ENCODE measurements at places on chromosomes 5 and 9.

- no peak for DNase-seq
Observed at GRCh38 chr9:109629615-109630014, 131.5 kb upstream of the PTPN3 start.

GRCh38 chr5:78974011-78974410 lies 11.1 kb downstream of the ARSB start:
- DNase-seq, result no peak

GRCh38 chr9:14366076-14366475 lies 52.1 kb upstream of the NFIB start:
- no peak for DNase-seq

- DNase-seq, result no peak
Observed at GRCh38 chr5:116296335-116297072, 211.7 kb downstream of the COMMD10 start.

GRCh38 chr9:89410641-89411350 lies 87.1 kb downstream of the SEMA4D start:
- DNase-seq, result peak; percentile 85

DNA sequence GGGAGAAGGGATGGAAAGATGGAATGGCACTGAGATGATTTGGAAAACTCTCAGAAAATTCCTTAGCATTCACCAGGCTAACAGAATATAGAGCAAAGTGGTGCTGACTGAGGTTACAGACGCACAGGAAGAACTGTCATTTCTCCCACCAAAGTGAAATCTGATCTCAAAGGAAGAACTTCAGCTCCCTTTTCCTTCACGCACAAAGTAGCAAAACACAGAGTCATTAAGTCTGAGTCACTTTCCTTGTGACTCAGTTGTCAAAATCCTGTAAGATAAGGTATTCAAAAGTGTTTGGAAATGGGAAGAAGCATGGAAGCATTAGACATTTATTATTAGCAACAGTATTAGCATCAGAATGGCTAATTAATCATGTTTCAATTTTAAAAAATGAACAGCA lies 11.7 kb downstream of the MPDZ start:
- no peak for DNase-seq

GRCh38 chr9:85984457-85984856 lies 43.5 kb downstream of the NAA35 start:
- no peak for DNase-seq

- peak; percentile 51 for DNase-seq
Observed at GRCh38 chr9:127980060-127980705, 606 bp downstream of the EEIG1 start.

DNA sequence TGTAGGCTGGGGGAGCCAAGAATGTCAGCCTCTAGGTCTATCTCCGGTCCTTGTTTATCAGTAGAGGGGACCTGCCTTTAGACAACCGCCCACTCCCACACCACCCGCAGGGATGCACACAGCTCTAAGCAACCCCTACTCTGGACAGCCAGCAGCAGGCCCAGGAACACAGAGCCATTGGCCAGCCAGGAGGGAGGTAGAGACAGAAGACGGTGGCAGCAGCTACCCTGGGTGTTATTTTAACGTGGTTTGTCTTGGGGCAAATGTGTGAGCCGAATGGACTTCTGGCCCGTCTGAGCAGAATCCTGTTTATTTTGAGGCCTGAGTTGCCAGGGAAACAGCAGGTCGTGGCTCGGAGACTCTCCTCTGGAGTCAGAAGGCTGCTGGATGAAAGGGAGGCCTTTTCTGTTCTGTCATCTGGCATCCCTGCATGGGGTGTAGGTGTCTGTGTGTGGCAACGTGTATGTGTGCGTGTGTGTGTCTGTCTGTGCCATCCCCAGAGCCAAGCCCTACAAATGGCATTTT lies 382 bp upstream of the FGF1 start:
- DNase-seq, result no peak

GRCh38 chr5:172010278-172010677 lies 3.8 kb upstream of the FBXW11 start:
- no peak for DNase-seq

DNA sequence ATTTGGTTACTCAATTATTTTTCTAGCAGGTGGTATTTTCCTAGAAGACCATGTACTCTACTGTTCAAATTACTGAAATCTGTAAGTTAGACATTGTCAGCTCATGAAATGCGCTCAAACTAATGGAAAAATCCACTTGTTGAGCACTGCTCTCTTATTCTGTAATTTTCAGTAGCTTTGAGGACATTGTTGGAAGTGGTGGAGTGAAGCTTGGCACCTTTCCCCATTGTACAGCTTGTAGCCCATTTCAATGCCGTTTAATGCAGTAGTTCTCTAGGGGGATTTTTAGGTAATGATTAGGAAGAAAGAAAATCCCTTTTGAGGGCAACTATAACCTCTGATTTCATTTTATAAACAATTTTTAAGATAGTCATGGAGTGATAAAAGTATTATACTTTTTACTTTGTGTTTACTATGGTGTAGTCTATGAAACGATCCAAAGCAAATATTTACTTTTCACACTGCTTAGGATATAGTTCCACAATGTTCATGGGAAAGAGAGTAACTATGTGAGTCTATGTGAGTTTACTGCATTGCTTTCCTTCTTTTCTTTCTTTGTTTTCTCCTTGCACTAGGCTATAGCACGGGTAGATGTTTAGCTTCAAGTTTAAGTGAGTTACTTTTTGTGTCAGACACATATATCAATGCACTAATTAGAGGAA lies 165.8 kb upstream of the ANKH start:
- no peak for DNase-seq

DNA sequence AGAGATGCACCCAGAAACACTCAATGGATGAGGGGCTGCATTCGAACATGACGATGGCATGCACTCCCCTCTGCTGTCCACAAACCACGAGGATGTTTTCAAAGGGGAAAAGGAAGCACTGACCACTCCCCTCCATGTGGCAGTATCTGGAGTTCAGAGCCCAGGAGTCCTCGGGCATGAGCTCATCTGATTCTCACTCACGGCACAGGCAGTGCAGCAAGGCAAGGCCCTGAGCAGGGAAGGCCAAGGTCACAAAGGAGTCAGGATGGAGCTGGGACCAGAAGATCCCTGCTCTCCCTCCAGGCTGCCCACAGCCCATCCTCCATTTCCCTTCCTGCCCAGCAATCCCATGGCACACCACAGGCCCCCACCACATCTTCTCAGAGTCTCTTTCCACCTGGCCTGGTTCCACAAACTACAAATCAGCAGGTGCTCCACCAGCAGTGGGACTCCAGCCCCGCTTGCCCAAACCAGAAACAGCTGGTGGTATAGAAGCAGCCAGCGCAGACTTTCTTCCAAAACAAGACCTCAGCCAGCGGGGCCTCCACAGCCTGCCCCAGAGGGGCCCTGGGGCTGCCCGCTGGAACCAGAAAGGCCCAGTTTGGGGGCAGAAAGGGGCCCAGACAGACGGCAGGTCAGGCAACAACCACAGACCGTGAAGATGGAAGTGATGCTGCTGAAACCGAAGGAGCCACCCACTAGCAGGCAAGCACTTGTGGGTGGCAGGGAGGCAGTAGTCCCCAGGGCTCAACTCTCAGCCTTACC lies 12.2 kb downstream of the TNIP1 start:
- peak; percentile 46 for DNase-seq

All from activated naive CD4-positive, alpha-beta T cell treated with anti-CD3 and anti-CD28 coated beads for 36 hours (primary cell).